KBM-7 (cell line): ENCODE measurements at places on chromosomes 12 and 14.

GRCh38 chr12:9328065-9328464 lies 119.9 kb upstream of the PZP start:
- no peak for DNase-seq

- peak; percentile 36 for DNase-seq
Measured at GRCh38 chr12:123907726-123908476, 64.7 kb downstream of the CCDC92 start.

DNA sequence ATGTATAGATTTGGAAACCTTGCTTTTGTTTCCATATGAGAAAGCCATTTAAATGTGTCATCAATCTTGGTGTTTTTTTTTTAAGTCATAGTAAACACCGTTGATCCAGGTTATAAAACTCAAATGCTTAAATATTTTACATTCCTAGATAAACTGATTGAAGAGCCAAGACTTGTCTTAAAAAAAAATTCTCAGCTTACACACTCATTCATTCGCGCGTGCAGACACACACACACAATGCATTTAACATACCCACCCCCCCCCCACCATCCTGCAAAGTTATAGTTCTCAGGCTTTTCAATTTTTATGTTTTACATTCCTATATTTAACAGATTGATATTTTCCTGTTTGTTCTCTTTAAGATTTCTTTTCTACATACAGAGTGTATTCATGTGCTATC lies 536.4 kb downstream of the PRKD1 start:
- no peak for DNase-seq

DNA sequence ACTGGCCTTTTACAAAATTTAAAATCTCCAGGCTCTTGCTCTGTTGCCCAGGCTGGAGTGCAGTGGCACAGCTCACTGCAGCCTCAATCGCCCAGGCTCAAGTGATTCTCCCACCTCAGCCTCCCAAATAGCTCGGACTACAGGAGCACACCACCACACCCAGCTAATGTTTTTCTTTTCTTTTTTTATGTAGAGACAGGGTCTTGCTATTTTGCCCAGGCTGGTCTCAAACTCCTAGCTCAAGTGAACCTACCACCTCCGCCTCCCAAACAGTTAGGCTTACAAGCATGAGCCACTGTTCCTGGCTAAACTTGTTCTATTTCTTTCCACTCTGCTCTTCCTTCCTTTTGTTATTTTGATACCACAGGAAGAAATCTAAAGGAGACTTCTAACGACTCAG lies 15.2 kb downstream of the SYNJ2BP start:
- DNase-seq: no peak

- no peak for DNase-seq
Measured at GRCh38 chr12:23564451-23565152, 384.9 kb downstream of the SOX5 start.

GRCh38 chr12:6093764-6094163 lies 30.7 kb downstream of the VWF start:
- no peak for DNase-seq

GRCh38 chr12:129772501-129773493 lies 131.0 kb downstream of the TMEM132D start:
- no peak for DNase-seq

DNA sequence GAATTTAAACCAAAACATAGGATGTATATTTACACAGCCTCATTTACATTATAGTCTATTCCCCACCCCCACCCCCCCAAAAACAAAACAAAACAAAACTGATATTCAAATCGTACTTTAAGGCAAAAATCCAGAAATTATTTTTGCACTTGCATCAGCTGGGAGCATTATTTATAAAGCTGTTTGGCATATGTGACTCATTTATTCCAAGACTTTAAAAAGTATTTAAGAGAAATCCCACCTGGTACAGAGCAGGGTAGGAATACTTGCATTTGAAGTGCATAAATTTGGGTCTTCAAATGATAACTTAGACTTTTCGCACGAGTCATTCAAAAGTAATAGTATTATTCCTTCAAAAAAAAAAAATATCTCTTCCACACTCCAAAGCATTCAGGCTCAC lies 1.1 kb downstream of the KLHL28 start:
- no peak for DNase-seq

GRCh38 chr14:50318031-50318626 lies 6.0 kb downstream of the DMAC2L start:
- peak; percentile 37 for DNase-seq

DNA sequence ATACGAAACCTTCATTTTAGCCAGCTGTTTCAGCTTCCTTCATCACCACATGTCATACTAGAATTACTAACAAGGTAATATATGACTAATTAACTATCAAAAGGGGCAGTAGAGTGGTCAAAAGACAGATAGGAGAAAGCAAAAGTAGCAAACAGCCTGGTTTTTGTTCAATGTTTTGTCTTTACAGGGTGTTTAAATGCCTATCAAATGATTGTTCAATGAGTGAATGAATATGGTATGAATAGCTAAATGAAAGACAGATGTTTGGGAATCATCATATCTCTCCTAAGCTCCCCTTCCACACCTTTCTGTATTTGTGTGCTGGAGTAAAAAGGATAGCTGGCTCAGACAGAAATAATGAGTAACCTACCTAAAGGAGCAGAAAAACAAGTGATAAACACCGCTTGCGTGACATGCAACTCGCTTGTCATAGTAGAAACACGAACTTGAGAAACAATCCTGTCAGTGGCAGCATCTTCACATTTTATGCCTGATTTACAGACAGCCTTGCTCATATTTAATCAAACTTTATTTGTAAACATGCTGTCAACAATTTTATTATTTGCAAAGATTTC lies 34.2 kb downstream of the ABCC9 start:
- DNase-seq: no peak

DNA sequence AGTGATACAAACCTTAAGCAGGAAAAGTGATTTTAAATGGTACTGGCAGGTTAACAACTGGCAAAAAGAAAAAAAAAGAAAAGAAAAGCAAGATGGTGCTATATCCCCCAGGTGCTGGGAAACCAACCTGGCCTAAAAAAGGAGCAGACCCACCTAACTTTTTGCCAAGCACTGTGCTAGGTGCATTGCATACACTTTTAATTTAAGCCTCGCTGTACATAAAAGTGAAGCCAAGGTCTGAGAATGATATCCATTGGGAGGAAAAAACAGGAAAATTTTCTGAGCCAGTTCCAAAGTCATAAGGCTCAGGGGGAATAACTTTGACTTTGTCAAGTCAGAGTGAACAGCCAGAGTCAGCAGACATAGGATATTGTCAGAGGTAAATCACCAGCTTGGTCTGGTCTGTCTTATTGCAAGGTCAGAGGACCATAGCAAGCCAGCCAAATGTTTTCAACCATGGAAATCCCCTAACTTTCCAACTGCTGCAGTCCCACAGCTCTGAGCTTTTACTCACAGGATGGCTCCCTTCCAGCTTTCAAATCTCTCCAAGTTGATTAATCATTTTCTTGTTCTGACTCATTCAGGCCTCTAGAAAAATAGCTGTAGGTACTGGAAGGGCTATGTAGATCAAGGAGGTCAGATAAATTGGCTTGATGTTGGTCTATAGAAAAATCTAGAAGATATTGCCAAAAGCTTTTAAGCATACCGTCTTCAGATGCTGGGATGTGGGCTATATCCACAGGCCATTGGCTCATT lies 412.9 kb downstream of the RAD51B start:
- DNase-seq: no peak

DNA sequence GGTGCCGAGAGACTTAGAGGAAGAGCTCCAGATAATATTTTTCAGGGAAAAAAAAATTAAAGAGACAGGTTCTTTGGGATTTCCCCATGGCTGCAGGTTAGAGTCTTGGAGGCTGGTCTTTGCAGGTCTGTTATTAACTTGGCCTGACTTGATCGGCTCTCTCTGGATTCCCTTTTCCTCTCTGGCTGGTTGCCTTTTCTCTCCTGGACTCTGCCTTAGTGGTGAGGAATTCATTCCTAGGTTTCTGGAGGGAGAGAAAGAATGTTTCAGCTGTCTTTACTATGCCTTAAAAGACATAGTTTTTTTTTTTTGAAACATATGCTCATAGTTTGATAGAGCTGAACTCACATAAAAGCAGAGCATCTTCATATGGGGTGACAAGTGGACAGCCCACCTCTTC lies 336.3 kb downstream of the BMP4 start:
- no peak for DNase-seq

- no peak for DNase-seq
Measured at GRCh38 chr12:120381752-120382419, 12.9 kb upstream of the MSI1 start.

- DNase-seq: peak; percentile 41
Measured at GRCh38 chr12:49428793-49429192, 61.5 kb downstream of the SPATS2 start.

DNA sequence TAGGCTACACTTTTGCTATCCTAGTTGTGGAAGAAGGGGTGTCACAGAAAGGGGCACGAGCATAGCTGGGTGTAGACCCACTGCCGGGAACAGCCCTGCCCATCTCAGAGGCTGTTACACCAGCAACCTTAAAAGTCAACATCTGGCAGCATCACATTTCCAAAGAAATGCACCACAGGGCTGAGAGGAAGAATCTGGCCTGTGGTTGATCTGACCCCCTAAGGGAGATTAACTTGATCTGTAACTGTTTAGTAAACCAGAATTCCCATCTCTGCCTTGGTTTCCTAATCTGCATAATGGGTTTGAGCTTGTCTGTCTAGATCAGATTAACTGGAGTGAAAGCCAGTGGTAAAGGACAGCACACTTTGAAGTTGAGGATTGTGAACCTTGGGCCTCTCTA lies 1.3 kb downstream of the LRP1-AS start:
- DNase-seq: no peak

- no peak for DNase-seq
Measured at GRCh38 chr12:28349196-28349595, 158.9 kb downstream of the CCDC91 start.

DNA sequence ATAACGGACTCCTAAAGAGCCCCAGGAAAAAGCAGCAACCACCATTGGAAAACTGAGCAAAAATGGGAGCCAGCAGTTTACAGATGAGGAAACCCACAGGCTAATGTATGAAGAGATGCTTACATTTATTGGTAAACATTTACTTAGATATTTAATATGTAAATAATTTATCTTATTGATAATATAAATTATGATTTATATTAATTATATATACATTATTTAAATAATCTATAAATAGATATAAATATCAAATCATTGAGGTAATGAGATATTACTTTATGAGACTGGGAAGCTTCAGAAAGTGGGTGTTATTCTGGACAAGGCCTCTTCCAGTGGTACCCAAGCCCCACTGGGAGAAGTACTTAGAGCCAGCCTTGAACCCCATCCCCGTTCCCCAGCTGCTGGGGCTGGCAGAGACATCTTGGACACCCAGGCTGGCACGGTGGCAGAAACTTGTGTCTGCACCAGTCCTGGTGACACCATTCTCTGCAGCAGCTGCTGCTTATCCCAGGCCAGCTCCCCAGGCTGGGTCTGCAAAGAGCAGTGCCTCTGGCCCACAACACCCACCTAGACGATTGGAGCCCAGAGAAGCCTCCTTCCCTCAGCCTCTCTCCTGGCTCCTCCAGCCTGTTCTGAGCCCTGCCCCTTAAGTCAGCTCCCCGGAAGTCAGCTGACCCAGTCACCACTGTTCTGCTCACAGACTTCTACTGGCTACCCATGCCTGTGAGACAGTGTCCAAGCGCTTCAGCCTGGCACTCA lies 25.9 kb downstream of the ISCA2 start:
- DNase-seq: no peak

DNA sequence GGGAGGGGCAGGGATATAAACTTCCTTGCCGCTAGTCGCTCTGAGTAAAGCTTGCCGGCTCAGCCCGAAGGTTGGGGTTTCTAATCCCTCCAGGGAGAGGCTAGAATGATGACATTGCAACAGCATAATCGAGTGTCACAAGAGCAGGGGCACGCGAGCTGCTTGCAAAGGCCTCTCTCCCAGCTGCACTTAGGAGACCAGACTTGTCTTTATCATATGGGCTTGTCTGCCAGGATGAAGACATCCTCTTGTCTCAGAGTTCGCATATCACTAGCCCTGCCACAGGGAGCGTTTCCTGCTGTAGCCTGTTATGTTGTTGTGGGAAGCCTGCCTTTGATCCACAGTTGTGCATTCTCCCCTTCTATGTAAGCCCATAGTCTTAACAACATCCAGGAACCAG lies 180.0 kb downstream of the ESR2 start:
- DNase-seq: no peak

- peak; percentile 81 for DNase-seq
Measured at GRCh38 chr12:46269429-46270241, 792 bp upstream of the SLC38A1 start.

GRCh38 chr12:50538182-50538581 lies 33.4 kb downstream of the DIP2B start:
- DNase-seq: no peak

DNA sequence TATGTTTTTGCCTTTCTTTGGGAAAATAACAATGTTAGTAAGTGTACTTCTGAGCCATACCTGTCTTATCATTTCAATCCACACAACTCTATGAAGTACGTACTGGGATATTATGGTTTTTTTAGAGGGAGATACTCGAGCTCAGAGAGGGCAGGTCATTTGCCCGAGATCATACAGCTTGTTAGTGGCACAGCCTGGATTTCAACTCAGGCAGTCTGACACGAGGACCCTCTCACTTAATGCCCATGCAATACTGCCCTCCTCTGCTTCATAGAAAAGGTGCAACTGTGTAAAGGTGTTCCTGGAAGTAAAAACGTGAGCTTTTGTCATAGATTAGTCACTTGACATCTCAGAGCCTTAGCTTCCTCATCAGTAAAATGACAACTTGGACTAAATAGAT lies 128.0 kb downstream of the NDUFA12 start:
- peak; percentile 74 for DNase-seq

DNA sequence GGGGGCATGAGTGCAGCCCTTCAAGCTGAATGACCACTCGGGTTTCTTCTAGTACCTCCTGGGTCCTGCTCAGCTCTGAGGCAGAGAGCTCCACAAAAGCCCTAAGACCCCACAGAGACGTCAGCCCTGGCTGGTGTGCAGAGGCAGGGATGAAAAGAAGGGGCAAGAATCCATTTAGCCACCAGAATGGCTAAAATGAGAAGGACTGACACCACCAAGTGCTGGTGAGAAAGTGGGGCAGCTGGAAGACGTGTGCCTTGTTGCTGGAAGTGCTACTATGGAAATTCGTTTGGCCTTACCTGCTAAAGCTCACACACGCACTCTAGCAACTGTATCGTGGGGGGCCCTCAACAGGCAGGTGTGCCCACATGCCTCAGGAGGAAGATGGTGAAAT lies 26.7 kb downstream of the RILPL1 start:
- no peak for DNase-seq
